ENCODE measurements at places on chromosomes 16 and 17.

DNA sequence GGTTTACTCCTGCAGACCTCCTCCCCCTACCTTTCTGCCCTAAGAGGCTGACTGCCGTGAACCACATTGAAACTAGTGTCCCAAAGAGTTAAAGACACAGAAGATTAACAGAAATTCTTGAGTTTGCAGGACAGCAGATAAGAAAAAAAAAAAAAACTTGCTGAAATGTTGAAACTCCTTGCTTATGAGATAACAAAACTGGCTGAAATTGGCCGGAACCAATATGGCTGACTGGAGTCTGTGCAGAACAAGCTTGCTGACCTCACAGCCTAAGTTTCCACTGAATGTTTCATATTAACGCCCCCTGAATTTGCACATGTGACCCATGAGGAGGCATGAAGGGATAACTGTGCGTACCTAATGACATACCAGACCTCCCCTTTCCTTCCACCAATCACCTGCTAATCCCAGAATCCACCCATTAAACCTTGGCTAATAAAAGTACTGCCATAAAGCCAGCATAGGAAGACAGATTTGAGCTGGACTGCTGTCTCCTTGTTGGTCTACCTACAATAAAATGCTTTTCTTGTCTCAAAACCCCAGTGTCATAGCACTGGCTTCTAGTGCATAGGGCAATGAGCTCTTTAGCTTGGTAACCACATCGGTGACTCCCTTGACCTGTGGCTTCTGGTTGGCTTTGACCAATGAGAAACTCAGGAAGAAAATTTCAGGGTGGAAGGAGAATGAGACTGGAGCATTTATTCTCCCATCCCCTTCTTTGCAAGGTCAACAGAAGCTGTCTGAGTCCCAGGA is 80.1 kb downstream of the PMP22 start:
- no peak overlapping the region for H3K27ac ChIP-seq
- DNase-seq, result no peak

GRCh38 chr16:86919578-86920305 is 341.4 kb downstream of the FOXL1 start:
- DNase-seq, result peak; percentile 86
- H3K27me3 ChIP-seq, result peaks cover 22% of the 10 kb centered on the region
- H3K4me1 ChIP-seq, result peaks cover 83% of the 10 kb centered on the region
- H3K27ac ChIP-seq, result peak overlapping the region; percentile 98

- H3K36me3 ChIP-seq, result no peaks in the 10 kb centered on the region
- H3K27me3 ChIP-seq, result peaks cover 22% of the 10 kb centered on the region
- peaks cover 24% of the 10 kb centered on the region for H3K4me1 ChIP-seq
- no peak overlapping the region for H3K4me3 ChIP-seq
Measured at GRCh38 chr16:87582216-87582965, 19.9 kb upstream of the JPH3 start.

GRCh38 chr17:67629971-67630320 is 87.8 kb upstream of the NOL11 start:
- peaks cover 4% of the 10 kb centered on the region for H3K27me3 ChIP-seq
- no peak for DNase-seq
- H3K36me3 ChIP-seq, result peaks cover 11% of the 10 kb centered on the region
- no peak overlapping the region for H3K27ac ChIP-seq
- peaks cover 35% of the 10 kb centered on the region for H3K4me1 ChIP-seq

DNA sequence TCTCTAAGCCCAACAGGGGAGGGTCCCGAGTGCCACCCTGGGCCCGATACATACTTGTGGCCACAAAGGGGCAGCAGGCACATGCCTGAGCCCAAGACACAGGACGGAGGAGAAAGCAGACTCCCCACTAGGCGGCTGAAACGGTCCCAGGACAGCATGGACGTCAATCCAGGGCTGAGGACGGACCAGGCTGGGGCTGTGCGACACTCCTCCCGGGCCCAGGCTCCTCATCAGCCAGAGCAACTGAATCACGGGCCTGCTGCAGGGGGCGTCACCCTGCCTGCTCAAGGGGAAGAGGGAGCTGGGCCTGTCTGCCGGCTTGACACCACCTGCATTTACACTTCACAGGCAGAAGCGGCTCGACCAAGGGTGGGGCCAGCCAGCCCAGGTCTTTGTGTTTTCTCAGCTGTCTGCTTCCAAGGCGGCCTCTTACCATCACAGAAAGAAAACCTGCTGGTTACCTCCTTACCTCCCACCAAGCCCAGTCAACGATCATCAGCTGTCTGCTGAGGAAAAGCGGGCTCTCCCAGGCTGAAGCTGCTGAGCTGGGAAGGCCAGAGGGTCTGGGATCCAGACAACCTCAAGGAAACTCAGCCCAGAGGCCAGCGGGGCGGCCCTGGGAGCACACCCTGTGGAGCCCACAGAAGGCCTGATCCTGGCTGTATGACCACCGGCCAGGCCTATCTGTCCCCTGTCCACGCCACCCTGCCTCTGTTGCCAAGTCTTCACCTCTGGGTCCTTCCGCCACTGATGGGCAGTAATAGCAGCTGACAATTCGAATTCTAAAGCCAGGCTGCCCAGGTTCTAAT is 26.4 kb downstream of the KIFC3 start:
- DNase-seq, result peak; percentile 78
- H3K4me3 ChIP-seq, result no peak overlapping the region
- no peak overlapping the region for H3K27ac ChIP-seq
- H3K36me3 ChIP-seq, result peaks cover 5% of the 10 kb centered on the region

DNA sequence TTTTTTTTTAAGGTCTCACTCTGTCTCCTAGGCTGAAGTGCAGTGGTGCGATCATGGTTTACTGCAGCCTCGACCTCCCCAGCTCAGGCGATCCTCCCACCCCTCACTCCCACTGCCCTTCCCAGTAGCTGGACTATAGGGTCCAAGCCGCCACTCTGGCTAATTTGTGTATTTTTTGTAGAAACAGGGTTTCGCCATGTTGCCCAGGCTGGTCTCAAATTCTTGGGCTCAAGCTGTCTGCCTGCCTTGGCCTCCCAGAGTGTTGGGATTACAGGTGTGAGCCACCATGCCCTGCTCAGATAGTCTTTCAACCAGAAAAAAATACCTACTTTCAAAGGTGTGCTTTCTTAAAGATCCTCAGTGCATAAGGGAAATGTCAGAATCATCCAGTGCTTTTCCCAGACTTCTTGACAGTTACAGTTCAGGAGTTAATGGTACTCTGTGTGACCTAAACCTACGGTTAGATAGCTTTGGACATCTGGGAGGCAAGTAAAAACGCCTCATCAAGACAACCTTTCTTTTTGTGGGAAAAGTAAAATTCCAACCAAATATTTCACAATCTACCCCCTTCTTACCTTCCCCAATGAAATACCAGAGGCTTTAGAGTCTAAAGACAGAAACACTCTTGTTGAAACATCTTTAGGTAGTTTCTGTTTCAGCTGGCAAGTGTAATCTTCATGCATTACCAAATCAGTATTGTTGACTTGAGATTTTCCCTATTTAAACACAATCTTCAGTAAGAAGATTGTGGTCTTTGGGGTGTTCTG is 6.8 kb downstream of the RSPRY1 start:
- no peak for DNase-seq
- peaks cover 31% of the 10 kb centered on the region for H3K4me1 ChIP-seq
- H3K4me3 ChIP-seq, result no peak overlapping the region
- no peak overlapping the region for H3K27ac ChIP-seq
- H3K36me3 ChIP-seq, result peaks cover 47% of the 10 kb centered on the region
- H3K27me3 ChIP-seq, result no peaks in the 10 kb centered on the region

DNA sequence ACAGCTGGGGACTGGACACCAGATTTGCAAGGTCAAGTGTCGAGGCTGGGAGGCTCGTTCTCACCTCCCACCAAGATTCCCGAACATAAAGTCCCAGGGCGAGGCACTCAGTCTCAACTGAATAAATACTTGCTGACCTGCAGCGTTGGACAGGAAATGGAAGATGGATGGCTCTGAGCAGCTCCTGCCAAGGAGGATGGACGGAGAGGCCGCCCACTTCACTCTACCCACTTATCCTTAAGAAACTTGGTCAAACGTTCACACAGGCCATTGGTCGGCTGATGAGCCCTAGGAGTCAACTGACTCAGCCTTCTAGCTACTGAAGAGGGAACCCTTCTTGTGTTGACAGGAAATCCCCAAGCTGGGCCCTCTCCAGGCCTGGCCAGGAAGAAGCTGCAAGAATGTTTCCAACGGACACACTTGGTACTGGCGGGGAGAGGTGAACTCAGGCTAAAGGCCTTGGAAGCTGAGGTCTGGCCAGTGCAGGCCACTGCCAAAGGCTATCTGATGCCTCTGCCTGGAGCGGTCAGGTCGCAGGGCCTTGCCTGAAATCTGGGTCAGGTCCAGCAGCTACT is 50.0 kb downstream of the VAC14 start:
- peaks cover 9% of the 10 kb centered on the region for H3K27me3 ChIP-seq
- H3K4me1 ChIP-seq, result peaks cover 82% of the 10 kb centered on the region
- H3K36me3 ChIP-seq, result no peaks in the 10 kb centered on the region
- no peak overlapping the region for H3K4me3 ChIP-seq
- H3K27ac ChIP-seq, result peak overlapping the region; percentile 93

DNA sequence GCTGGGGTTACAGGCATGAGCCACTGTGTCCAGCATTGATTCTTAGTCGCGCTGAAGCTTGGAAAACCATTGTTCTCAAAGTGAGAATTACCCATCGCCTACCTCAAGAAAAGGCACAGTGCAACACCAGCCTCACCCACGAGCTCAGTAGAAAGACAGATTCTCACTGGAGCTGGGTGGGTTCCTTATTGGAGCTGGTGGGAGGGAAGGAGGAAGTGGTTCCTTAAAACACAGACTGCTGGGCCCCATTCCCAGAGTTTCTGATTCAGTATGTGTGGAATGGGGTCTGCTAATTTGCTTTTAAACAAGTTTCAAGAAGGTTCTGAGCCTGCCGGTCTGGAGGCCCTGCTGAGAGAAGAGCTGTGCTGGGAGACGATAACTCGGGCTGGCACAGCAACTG is 264.7 kb downstream of the ENGASE start:
- H3K27me3 ChIP-seq, result peaks cover 56% of the 10 kb centered on the region
- no peak overlapping the region for H3K27ac ChIP-seq
- no peaks in the 10 kb centered on the region for H3K4me1 ChIP-seq
- H3K36me3 ChIP-seq, result no peaks in the 10 kb centered on the region
- H3K4me3 ChIP-seq, result no peak overlapping the region

GRCh38 chr17:35022536-35023063 is 40.9 kb downstream of the RFFL start:
- H3K27me3 ChIP-seq, result no peaks in the 10 kb centered on the region
- DNase-seq, result no peak
- H3K36me3 ChIP-seq, result no peaks in the 10 kb centered on the region
- H3K4me3 ChIP-seq, result no peak overlapping the region
- peaks cover 5% of the 10 kb centered on the region for H3K4me1 ChIP-seq

GRCh38 chr16:15573274-15573895 is 69.6 kb downstream of the MARF1 start:
- H3K36me3 ChIP-seq, result peaks cover 83% of the 10 kb centered on the region
- H3K27ac ChIP-seq, result peak overlapping the region; percentile 55
- DNase-seq, result no peak
- H3K4me3 ChIP-seq, result no peak overlapping the region

- peak overlapping the region; percentile 83 for H3K27ac ChIP-seq
- H3K27me3 ChIP-seq, result no peaks in the 10 kb centered on the region
- H3K36me3 ChIP-seq, result peaks cover 87% of the 10 kb centered on the region
- peaks cover 38% of the 10 kb centered on the region for H3K4me1 ChIP-seq
- no peak overlapping the region for H3K4me3 ChIP-seq
- DNase-seq, result no peak
Measured at GRCh38 chr17:82603981-82604448, 44.2 kb downstream of the WDR45B start.

GRCh38 chr17:73588891-73589290 is 55.4 kb downstream of the SDK2 start:
- H3K4me3 ChIP-seq, result no peak overlapping the region
- no peak overlapping the region for H3K27ac ChIP-seq
- no peaks in the 10 kb centered on the region for H3K36me3 ChIP-seq
- peaks cover 31% of the 10 kb centered on the region for H3K27me3 ChIP-seq
- H3K4me1 ChIP-seq, result peaks cover 56% of the 10 kb centered on the region
- DNase-seq, result no peak

- peaks cover 2% of the 10 kb centered on the region for H3K27me3 ChIP-seq
- H3K36me3 ChIP-seq, result peaks cover 17% of the 10 kb centered on the region
- no peaks in the 10 kb centered on the region for H3K4me1 ChIP-seq
- no peak for DNase-seq
- no peak overlapping the region for H3K27ac ChIP-seq
Measured at GRCh38 chr17:70947636-70948565, 778.6 kb downstream of the KCNJ2 start.

DNA sequence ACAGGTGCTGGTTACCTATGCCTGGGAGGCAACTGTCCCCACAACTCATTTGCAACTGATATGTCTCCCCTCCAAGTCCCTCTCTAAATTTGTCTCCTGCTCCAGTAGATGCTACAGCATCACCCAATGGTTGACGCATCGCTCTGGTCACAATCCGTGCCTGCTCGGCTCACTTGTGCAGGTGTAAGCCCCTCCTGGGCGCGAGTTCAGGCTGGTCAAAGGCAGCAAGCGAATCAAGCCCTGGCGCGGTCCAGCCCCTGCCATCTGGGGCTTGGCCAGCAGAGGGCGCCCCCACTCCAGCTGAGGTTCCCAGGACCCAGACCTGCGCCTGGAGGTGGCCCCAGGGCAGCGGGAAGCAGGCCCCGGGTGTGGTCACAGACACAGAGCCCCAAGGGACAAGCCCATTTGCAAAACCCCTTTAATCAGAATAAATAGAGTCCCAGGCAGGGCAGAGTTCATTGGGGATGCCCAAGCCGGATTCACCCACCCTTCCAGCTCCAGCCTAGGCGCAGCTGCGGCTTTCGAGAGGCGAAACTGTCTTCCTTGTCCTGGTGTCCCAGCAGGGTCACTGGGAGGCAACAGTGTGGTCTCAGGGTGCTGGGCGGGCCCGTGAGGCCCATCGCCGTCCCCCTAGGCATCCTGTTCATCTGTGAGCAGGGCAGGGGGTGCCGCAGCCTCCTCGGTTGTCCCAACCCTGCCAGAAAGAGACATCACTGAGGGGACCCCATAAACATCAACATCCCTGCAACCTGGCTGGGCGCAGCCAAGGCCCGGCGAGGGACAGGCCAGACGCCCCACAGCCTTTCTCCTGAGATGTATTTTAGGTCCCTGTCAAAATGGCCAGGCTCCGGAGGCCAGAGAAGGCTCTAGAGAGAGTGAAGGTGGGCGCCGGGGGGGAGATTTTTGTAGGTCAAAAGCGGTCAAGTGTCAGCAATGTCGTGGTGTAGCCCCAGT is 15.8 kb downstream of the TMC6 start:
- no peak overlapping the region for H3K27ac ChIP-seq
- no peaks in the 10 kb centered on the region for H3K27me3 ChIP-seq
- DNase-seq, result peak; percentile 94
- peaks cover 41% of the 10 kb centered on the region for H3K36me3 ChIP-seq
- H3K4me1 ChIP-seq, result peaks cover 29% of the 10 kb centered on the region
- no peak overlapping the region for H3K4me3 ChIP-seq

- H3K27me3 ChIP-seq, result peaks cover 86% of the 10 kb centered on the region
- no peak overlapping the region for H3K27ac ChIP-seq
- H3K36me3 ChIP-seq, result no peaks in the 10 kb centered on the region
- peaks cover 10% of the 10 kb centered on the region for H3K4me1 ChIP-seq
- H3K4me3 ChIP-seq, result no peak overlapping the region
- DNase-seq, result peak; percentile 67
Measured at GRCh38 chr17:36697903-36698530, 96.6 kb downstream of the MRM1 start.

Data from nephron progenitor cell (in vitro differentiated cells).